Daoy (cell line): ENCODE measurements at places on chromosomes 16 and 17.

GRCh38 chr17:4293572-4293971 is 29.8 kb upstream of the ANKFY1 start:
- no peak for DNase-seq

- DNase-seq: peak; percentile 57
Measured at GRCh38 chr16:80804056-80804525, 307 bp downstream of the CDYL2 start.

DNA sequence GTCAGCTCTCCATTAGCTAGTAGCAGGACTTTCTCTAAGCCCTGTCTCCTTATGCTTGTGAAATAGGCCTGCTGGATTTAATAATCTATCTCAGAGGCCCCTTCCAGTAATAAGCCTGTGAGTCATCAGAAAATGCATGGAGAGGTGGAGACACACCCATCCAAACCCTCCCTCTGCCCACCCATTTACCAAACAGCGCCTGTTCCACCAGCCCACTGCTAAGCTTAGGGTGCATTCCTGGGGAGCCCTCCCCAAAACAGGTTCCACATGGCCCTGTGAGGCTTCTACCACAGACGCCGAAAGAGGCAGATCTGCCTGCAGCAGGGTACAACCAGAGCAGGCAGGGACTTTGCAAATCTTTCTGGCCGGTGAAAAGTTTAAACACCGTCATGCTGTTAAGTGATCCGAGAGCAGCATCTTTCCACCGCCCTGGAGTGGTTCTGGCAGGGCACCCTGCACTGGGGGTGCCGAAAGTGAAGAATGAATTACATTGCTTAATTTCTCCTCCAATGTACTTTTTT is 99.3 kb downstream of the GAS7 start:
- peak; percentile 44 for DNase-seq

DNA sequence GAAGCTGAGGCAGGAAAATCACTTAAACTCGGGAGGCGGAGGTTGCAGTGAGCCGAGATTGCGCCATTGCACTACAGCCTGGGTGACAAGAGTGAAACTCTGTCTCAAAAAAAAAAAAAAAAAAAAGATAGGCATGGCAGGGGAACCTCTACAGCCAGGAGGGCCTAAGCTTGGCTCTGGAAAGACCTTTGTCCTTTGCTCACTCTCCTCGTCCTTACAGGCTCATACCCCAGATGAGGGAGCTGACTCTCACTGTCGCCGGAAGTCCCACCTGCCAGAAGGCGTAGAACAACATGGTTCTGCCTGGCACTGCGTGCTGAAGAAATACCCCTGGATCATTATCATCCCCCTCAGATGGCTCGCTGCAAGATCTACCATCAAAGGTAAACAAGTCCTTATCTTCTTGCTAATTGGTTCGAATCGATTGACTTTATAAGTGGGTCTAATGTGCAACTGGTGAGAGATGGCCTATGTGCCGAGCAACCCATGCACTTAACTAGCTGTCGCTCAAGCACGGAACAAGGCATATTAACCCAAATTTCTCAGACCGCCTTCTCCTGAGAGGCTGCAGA is 29.7 kb downstream of the RTN4RL1 start:
- no peak for DNase-seq

- peak; percentile 52 for DNase-seq
Measured at GRCh38 chr17:37802712-37803416, 58.0 kb upstream of the HNF1B start.

- DNase-seq: no peak
Measured at GRCh38 chr16:14491861-14492529, 138.1 kb downstream of the PARN start.

DNA sequence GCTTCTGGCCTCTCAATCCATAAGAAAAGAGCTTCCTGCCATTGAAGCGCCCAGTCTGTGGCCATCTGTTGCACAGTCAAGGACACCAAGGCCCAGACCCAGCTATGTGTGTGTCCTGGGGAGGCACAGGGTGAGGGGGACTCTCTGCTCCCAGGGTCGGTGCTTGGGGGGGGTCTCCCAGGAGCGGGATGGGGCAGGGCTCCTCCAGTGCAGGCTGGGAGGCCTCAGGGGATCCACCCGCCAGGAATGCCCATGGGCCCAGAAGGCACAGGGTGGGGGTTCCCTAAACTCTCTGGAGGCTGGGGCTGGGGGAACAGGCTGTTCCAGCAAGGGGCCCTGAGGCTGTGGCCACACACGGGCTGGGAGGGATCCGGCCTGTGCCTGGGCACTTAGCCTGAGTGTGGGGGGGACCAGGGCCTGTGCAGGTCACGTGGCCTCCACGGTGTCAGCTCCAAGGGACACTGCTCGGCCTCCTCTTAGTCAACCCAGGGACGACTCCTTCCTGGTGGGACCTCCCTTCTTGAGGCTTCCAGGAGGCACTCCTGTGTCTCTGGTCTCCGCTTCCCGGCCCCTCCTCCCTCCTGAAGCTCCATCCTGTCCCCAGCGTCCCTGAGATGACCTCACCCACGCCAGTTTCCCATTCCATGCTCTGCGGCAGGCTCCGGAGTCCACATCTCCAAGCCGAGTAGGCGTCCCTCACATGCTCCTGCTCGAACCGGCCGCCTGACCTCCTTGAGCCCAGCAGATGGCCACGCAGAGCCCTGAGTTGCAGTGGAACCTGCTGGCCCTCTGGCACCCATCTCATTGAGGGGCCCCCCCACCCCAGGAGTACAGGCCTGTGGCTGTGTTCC is 23.1 kb upstream of the BAHCC1 start:
- DNase-seq: peak; percentile 48

GRCh38 chr16:46871597-46871996 is 12.6 kb upstream of the GPT2 start:
- DNase-seq: no peak

DNA sequence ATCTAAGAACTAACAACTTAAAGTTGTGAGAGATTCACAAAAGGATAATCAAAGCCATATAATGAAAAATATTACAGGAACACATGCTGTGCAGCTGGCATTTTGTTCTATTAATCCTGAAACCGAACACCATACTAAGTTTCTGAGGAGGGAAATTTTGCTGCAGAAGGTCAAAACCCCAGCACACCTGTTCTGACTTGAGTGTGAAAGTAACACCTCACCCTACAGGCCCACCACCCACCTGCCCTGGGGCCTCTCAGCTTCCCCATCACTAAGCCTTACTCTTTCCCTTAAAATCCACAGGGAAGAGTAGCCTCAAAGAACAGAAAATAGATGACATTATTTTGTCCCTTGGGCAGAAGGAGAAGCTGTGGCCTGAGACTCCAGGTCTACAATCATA is 44.8 kb downstream of the STAT5A start:
- no peak for DNase-seq

- DNase-seq: no peak
Measured at GRCh38 chr16:84307209-84307954, 12.7 kb downstream of the WFDC1 start.

DNA sequence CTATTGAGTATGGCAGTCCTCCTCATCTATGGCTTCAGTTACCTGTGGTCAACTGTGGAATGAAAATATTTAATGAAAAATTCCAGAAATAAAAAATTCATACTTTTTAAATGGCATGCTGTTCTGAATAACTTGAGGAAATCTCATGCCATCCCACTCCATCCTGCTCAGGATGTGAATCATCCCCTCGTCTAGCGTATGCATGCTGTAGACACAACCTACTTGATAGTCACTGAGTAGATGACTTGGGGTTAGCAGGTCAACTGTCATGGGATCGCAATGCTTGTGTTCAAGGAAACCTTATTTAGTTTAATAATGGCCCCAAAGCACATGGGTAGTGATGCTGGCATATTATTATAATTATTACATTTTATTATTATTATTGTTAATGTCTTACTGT is 4.8 kb upstream of the VAC14 start:
- DNase-seq: peak; percentile 69

GRCh38 chr17:41625602-41626001 is 1.2 kb upstream of the KRT17 start:
- peak; percentile 95 for DNase-seq

- no peak for DNase-seq
Measured at GRCh38 chr17:75549246-75550138, 24.0 kb downstream of the LLGL2 start.

DNA sequence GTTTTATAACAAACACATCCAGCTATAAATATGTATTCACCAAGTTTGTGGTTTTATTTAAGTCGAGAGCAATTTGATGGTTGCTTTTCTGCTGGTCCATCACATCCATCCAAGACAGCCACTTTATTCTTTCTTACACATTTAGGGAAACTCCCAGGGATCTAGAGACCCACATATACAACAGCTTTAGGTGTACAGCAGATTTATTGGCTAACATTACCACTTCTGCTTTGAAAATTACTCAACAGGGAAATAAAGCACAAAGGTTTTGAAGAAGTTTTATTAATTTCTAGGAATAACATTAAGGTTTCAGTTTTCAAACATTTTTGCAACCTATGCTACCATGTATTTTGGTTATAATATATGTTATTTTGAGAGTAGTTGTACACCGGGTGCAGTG is 6.9 kb downstream of the ERCC4 start:
- DNase-seq: no peak

DNA sequence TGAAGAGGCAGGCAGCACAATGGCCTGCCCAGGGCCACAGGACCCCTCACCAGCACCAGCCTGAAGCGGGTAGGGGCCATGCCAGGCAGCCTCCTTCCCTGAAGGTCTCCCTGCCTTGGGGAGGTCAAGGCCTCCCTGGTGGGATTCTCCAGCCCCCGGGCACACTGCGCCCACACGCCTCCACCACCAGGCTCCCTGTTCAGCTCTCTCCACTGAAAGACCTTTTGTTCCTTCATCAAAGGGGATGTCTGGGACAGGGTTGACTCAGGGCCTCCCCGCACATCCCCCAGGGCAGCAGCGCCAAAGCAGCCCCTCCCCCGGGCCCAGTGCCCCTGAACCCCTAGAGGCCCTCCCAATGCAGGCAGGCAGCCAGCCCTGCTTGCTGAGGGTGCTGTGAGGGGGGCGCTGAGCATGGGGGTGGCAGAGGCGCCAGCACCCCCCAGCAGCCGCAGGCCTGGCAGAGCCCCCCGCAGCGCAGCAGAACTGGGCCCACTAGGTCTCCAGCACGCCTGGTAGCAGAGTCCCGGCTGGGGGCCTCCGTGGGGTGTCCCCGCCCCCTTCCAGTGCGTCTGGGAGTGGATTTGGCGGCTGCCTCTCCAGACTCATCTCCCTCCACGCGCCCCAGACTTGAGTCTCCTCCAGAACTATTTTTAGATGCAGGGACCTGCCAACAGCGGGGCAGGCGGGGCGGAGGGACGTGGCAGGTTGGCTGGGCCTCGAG is 13.1 kb downstream of the BCAR1 start:
- peak; percentile 60 for DNase-seq

- no peak for DNase-seq
Measured at GRCh38 chr17:65548269-65548969, 13.0 kb downstream of the AXIN2 start.

DNA sequence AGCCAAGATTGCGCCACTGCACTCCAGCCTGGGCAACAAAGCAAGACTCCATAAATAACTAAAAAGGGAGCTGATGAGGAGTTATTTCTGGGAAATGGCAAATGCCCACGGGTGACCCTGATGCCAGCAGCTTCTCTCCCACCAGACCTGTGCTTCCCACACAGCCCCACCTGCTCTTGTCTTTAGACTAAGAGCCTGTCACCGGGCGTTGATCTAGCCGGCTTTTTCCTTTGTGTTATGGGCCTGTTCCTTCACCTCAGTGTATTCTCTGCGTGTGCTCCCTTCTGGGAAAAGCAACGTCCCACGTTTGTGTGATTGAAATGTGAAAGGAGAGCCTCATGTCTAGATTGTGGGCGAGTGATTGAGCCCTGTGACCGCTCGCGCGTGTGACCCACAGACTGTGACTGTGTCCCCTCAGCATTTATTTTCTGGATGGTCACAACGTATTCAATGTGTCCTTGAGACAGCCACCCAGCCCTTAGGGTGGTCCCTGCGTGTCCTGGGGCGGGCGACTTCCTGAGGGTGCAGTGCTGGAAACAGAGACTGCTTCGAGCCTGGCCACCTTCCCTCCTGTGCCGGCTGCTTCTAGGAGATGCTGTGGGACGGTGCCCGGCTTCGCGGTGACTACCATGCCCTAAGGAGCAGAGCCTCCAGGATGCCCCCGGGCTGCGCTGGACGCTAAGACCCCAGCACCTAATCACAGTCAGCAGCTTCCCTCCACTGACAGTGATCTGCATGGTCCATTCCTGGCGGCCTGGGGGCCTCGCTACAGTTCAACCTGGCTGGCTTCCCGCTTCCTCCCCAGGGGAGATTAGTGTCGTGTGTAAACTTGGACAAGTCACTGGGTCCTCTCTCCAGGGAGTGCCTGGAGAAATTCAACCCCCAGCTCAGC is 7.8 kb upstream of the RNPS1 start:
- DNase-seq: no peak

DNA sequence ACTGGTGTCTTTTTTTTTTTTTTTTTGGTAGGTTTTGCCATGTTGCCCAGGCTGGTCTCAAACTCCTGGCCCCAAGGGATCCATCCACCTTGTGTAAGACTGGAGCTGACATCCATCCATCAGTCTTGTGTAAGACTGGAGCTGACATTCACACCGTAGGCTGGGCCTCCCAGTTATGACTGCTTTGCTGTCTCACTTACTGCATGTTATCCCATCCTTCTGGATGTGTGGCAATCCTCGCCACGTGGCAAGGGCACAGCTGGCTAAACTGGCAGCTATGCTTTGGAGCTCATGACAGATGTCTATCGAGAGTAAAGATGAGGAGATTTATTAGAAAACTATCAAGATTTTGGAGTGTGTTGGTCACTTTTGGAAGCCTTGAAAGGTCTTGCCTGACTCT is 115.1 kb downstream of the ABCA8 start:
- DNase-seq: no peak

DNA sequence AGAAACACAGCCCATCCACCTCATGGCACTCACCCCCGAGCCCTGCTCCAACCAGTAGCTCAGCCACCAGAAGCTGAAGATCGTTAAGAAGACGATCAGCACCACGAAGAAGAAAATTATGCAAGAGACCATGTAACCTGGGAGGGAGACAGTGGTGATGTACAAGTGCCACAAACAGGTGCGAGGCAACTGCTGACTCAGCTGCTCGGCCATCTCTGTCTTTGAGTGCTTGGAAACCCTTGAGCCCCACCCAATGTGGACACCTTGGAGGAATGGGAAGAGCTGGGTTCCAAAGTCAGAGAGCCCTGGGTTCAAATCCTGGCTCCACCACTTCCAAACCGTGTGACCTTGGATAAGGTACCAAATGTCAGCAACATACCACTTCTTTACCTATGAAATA is 38.1 kb upstream of the ABCC12 start:
- DNase-seq: no peak

DNA sequence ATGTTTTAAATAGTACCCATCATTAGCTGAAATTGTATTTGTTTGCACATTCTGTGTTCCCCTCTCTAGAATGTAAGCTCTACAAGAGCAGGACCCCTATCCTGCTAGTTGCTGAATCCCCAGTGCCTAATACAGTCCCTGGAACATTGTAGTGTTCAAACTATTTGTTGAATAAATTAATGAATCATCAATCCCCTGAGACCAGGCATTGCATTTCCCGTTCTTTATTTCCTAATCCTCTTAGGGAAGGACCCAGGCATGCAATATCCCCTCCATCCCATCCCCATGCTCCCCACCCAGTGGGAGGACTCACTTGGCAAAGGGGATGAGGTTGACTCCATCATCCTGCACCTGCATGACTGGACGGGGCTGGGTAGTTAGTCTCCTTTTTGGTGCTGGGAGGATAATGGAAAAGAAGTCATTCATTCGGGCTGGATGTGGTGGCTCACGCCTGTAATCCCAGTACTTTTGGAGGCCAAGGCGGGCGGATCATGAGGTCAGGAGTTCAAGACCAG is 3.2 kb downstream of the INCA1 start:
- no peak for DNase-seq
